ENCODE measurements at places on chromosomes 11 and 22. TPM values are rescaled to one million over a fixed set of nuclear protein-coding genes. Genes with fewer than 3 reads are reported as not detected.

DNA sequence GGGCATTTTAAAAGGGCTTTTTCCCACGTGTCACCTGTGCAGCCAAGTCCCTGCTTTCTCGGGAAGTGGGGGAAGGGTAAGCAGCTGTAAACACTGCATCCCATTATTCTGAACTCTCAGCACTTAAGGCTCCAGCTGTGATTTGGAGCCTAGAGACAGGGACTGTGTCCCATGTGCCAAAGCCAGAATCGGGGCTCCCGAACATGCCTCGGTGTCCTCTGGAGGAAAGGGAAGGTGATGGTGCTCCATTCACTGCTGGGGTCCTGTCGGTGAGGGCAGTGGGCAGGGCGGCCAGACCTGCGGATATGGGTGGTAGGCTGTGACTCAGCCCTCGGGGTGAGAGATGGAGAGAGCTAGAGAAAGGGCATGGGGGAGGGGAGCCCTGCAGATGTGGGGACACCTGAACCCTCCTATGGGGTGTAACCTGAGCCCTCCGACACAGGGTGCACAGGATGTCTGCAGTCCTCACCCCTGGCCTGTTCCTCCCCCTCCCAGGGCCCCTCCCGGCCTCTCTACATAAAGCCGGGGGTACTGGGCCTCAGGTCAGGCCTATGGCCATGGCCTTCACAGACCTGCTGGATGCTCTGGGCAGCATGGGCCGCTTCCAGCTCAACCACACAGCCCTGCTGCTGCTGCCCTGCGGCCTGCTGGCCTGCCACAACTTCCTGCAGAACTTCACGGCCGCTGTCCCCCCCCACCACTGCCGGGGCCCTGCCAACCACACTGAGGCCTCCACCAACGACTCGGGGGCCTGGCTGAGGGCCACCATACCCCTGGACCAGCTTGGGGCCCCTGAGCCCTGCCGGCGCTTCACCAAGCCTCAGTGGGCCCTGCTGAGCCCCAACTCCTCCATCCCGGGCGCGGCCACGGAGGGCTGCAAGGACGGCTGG lies 31.8 kb downstream of the CAPN1 start:
- no peaks in the 10 kb centered on the region for H3K27me3 ChIP-seq
- no peak overlapping the region for H3K4me3 ChIP-seq
- no peak for DNase-seq
- H3K4me1 ChIP-seq = peaks cover 7% of the 10 kb centered on the region

DNA sequence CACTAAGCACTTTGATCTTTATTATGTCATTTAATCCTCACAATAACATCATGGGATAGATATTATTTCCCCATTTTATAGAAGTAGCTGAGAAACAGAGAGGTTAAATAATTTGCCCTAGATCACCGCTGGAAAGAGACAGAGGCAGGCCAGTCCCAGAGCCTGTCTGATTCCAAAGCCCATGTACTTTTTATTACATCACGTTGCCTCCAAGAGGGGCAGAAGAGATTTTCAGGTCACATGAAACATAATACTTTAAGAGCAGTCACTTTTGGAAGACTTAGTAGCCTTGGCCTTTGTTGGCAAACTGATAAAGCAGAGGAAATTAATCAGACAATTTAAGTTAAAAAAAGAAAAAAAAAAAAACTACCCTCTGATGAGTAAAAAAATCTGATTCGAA lies 200.2 kb upstream of the ARHGAP20 start:
- H3K27ac ChIP-seq = no peak overlapping the region
- DNase-seq = no peak
- H3K27me3 ChIP-seq = no peaks in the 10 kb centered on the region
- H3K4me1 ChIP-seq = no peaks in the 10 kb centered on the region
- no peak overlapping the region for H3K4me3 ChIP-seq
- H3K36me3 ChIP-seq = no peaks in the 10 kb centered on the region

- H3K4me3 ChIP-seq = no peak overlapping the region
- H3K27ac ChIP-seq = no peak overlapping the region
- H3K36me3 ChIP-seq = no peaks in the 10 kb centered on the region
- peaks cover 14% of the 10 kb centered on the region for H3K27me3 ChIP-seq
- no peak for DNase-seq
These were observed 859 bp upstream of the BIRC3 start for GRCh38 chr11:102316346-102316904.

BEST1 gene
- 0.96 TPM for total RNA-seq

FBLN1 gene
- total RNA-seq = 152 TPM

ANO3 gene
- 0.33 TPM for total RNA-seq

GUCY1A2 gene
- total RNA-seq = 4.0 TPM

OR5A1 gene
- total RNA-seq = not detected

DNA sequence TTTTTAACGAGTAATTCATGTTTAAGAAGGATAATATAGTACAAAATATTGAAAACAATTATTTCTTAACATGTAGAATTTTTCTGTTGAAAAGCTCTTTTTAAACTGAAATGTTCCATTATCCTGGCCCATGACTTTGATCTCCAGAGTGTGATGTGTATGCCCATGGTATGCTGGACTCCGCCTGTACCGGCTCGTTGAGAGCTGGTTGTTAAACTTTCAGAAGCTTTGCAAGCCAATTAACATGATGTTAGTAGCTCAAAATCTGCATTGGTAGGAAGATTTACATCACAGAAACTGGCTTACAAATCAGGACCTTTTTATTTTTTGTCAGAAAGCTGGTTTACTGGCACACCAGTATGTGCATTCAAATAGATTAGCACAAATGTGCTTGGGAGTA lies 15.0 kb downstream of the SIK2 start:
- no peak overlapping the region for H3K4me3 ChIP-seq
- H3K27me3 ChIP-seq = no peaks in the 10 kb centered on the region
- peaks cover 12% of the 10 kb centered on the region for H3K36me3 ChIP-seq
- no peak for DNase-seq
- H3K4me1 ChIP-seq = peaks cover 2% of the 10 kb centered on the region

DNA sequence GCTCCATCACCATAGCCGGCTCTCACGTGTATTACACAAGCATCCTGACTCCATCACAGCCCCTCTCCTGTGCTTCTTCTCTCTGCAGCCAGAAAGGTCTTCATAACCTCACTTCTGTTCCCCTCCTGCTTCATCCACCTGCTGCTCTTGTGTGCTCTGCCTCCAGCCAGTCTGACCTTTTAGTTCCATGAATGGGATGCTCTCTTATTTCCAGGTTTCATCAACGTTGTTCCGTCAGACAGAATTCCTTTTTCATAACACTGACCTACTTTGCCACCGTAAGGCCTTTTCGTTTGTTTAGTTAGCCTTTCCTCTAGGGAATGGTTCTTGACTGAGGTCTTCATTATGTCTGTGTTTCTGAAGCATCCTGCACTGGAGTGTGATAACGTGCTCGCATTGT lies 18.8 kb downstream of the GRAMD1B start:
- no peak overlapping the region for H3K27ac ChIP-seq
- DNase-seq = no peak
- H3K27me3 ChIP-seq = no peaks in the 10 kb centered on the region
- H3K4me1 ChIP-seq = no peaks in the 10 kb centered on the region
- H3K36me3 ChIP-seq = no peaks in the 10 kb centered on the region

- H3K27me3 ChIP-seq = no peaks in the 10 kb centered on the region
- peaks cover 22% of the 10 kb centered on the region for H3K36me3 ChIP-seq
- H3K4me3 ChIP-seq = no peak overlapping the region
- no peak for DNase-seq
- H3K4me1 ChIP-seq = peaks cover 13% of the 10 kb centered on the region
These were observed 34.0 kb upstream of the TECTA start for GRCh38 chr11:121067026-121067425.

- H3K27me3 ChIP-seq = no peaks in the 10 kb centered on the region
- H3K4me1 ChIP-seq = peaks cover 23% of the 10 kb centered on the region
- H3K27ac ChIP-seq = no peak overlapping the region
- no peaks in the 10 kb centered on the region for H3K36me3 ChIP-seq
- no peak for DNase-seq
These were observed 428.3 kb upstream of the RAG2 start for GRCh38 chr11:37026326-37026725.

UPK3A gene
- total RNA-seq = not detected

NEAT1 gene
- total RNA-seq = 29.8 TPM

GRCh38 chr11:94926698-94927237 lies 46.6 kb downstream of the CWC15 start:
- peak overlapping the region; percentile 48 for H3K4me3 ChIP-seq
- H3K27ac ChIP-seq = peak overlapping the region; percentile 68
- peak; percentile 47 for DNase-seq
- no peaks in the 10 kb centered on the region for H3K27me3 ChIP-seq
- no peaks in the 10 kb centered on the region for H3K36me3 ChIP-seq

- peaks cover 39% of the 10 kb centered on the region for H3K27me3 ChIP-seq
- no peaks in the 10 kb centered on the region for H3K36me3 ChIP-seq
- DNase-seq = no peak
- H3K4me1 ChIP-seq = peaks cover 4% of the 10 kb centered on the region
- no peak overlapping the region for H3K27ac ChIP-seq
- peak overlapping the region; percentile 75 for H3K4me3 ChIP-seq
These were observed 705 bp downstream of the UNC93B1 start for GRCh38 chr11:68002938-68003845.

DRD4 gene
- total RNA-seq = 0.63 TPM

DNA sequence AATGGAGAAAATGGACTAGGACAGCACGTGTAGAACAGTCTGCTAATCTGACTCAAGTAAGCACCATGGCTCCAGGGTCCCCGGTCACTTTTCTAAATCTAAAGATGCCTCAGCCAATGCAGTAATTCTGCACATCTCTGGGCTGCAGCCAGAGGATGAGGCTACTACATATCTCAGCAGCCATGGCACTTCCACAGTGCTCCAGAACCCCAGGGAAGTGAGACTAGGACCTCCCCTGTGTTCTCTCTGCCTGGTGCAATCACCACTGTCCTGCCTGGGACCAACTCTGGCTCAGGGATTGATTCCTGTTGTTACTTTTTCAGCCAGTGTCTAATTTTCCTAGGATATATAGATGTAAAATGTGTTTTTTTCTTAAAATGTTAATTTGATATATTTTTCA lies 129.4 kb upstream of the TOP3B start:
- H3K4me3 ChIP-seq = no peak overlapping the region
- DNase-seq = no peak
- H3K36me3 ChIP-seq = no peaks in the 10 kb centered on the region
- no peak overlapping the region for H3K27ac ChIP-seq
- peaks cover 5% of the 10 kb centered on the region for H3K4me1 ChIP-seq

ZP1 gene
- not detected for total RNA-seq

GRCh38 chr11:131888230-131888855 lies 517.9 kb downstream of the NTM start:
- no peak overlapping the region for H3K27ac ChIP-seq
- no peaks in the 10 kb centered on the region for H3K27me3 ChIP-seq
- H3K36me3 ChIP-seq = no peaks in the 10 kb centered on the region

GRCh38 chr22:25213221-25213620 lies 6.2 kb upstream of the CRYBB2 start:
- H3K36me3 ChIP-seq = no peaks in the 10 kb centered on the region
- peaks cover 7% of the 10 kb centered on the region for H3K27me3 ChIP-seq
- no peaks in the 10 kb centered on the region for H3K4me1 ChIP-seq
- no peak for DNase-seq

DNA sequence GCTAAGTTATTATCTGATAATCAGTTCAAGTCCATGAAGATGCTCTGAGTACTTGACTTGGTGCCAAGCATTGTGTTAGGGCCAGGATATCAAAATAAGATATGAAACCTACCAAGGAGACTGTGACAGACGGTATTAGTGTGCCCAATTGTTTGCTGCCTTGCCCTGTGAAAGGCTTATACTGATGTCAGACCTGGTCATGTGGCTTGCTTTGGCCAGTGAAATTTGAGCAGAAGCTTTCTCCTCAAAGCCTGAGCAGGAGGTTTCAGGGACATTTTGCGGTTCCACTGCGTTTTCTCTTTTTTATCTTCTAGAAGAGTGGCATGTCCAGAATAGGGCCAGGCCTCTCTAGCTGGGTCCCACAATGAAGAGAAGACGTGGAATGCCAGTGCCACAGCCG lies 15.8 kb upstream of the PKNOX2 start:
- no peak overlapping the region for H3K4me3 ChIP-seq
- H3K36me3 ChIP-seq = no peaks in the 10 kb centered on the region
- H3K4me1 ChIP-seq = no peaks in the 10 kb centered on the region
- no peak overlapping the region for H3K27ac ChIP-seq
- no peak for DNase-seq

SLC22A12 gene
- not detected for total RNA-seq

OR51B4 gene
- total RNA-seq = not detected

KRTAP5-7 gene
- not detected for total RNA-seq

NOX4 gene
- total RNA-seq = 5.1 TPM

- H3K4me1 ChIP-seq = peaks cover 4% of the 10 kb centered on the region
- no peak for DNase-seq
- H3K27ac ChIP-seq = peak within 1 kb of the TSS; percentile 32
These were observed at the start of gene SMTNL1 for GRCh38 chr11:57536947-57537619. SMTNL1 (plus strand) TSS chr11:57537595; CDS start chr11:57542643, 5,048 bp downstream.

DNA sequence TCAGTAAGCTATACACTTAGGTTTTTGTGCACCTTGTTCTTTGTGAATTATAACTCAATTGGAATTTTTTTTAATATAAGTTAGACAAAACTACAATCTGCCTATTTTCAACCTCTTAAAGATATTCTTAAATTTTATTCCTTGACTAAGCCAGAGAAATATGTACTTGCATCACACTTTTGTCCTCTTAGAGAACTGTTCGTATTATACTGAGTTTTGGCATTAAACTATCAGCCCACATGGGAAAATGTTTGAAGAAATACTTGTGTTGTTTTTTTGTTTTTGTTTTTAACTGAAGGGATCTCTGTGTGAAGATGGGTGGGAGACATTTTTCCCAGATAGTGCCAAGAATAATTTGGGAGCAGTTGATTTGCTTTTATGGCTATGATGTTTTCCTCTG lies 25.3 kb downstream of the CEP295 start:
- H3K4me3 ChIP-seq = no peak overlapping the region
- no peak overlapping the region for H3K27ac ChIP-seq
- peaks cover 29% of the 10 kb centered on the region for H3K36me3 ChIP-seq
- DNase-seq = no peak
- no peaks in the 10 kb centered on the region for H3K27me3 ChIP-seq

GRCh38 chr22:24494528-24495364 lies at the start of gene UPB1:
UPB1 (plus strand) TSS chr22:24495332; CDS start chr22:24495404, 72 bp downstream.
- no peak for DNase-seq
- no peak within 1 kb of the TSS for H3K27ac ChIP-seq
- peaks cover under 1% of the 10 kb centered on the region for H3K4me1 ChIP-seq
- H3K27me3 ChIP-seq = peaks cover 74% of the 10 kb centered on the region

GRCh38 chr11:45927684-45928413 lies 5.4 kb downstream of the LARGE2 start:
- no peak for DNase-seq
- H3K36me3 ChIP-seq = no peaks in the 10 kb centered on the region
- peaks cover 37% of the 10 kb centered on the region for H3K27me3 ChIP-seq
- H3K27ac ChIP-seq = no peak overlapping the region

TEX54 gene
- not detected for total RNA-seq

GRCh38 chr22:31768422-31769059 lies 14.7 kb downstream of the DEPDC5 start:
- H3K27ac ChIP-seq = no peak overlapping the region
- no peaks in the 10 kb centered on the region for H3K4me1 ChIP-seq
- no peak for DNase-seq
- H3K36me3 ChIP-seq = peaks cover 10% of the 10 kb centered on the region

ZNRF3 gene
- total RNA-seq = 18.5 TPM

Data from neural crest cell (in vitro differentiated cells).